ENCODE measurements at places on chromosomes 7 and 10.
A peak's percentile ranks its signal among the peaks of the same experiment; 100 is the strongest.

DNA sequence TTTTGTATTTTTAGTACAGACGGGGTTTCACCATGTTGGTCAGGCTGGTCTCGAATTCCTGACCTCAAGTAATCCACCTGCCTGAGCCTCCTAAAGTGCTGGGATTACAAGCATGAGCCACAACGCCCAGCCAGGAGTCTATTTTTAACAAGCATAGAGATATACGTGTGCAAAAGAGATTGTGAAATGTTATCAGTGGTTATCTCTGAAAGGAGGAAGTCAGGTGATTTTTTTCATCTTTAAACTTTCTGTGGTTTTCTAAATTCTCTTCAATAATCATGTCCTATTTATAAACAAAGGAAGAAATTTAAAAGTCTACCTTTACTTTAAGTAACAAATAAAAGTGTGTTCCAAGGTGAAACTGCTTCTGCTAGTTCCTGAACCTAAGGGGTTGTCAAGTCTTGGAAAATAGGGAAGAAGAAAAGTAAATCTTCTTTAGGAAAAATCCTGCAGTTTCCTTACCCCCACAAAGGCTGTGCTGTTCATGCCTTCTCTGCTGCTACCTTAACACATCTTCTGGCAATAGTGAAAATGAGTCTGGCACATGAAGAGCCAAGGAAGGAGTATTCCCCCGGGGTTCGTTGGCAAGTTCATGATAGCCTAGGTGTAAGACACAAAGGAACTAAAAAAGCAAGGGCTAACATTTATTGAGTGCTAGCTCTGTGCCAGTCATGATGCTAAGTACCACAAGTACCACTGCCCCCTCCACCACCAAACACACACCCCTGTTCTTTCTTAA, 51.1 kb downstream of the CYP26A1 start:
- peak; percentile 38 for DNase-seq

DNA sequence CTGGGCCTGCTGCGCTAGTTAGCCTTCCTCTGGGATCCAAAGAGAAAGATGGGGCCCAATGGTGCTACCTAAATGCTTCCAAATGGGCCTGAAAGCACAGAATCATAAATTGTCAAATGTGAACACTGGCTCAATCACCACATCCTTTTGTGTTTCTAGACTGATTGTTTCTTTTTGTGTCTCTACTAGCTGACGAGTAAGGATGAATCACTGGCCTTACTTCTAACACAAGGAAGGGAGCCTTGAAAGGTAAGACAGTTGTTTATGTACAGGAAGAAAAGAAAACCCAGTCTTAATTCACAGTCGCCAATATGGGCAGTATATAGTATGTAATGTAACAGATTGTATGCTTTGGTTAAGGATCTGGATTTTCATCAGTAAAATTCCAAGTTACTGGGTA, 89.5 kb downstream of the ZNF92 start:
- DNase-seq = peak; percentile 33

- no peak for DNase-seq
Measured at GRCh38 chr7:29289156-29290021, 94.8 kb downstream of the CHN2 start.

- no peak for DNase-seq
Measured at GRCh38 chr7:90472805-90473540, 3.5 kb downstream of the PTTG1IP2 start.

- DNase-seq = no peak
Measured at GRCh38 chr10:96700374-96701099, 19.8 kb downstream of the PIK3AP1 start.

- DNase-seq = no peak
Measured at GRCh38 chr7:47938574-47939165, 9.6 kb downstream of the PKD1L1 start.
